SJCRH30 (cell line): ENCODE measurements at places on chromosomes 1 and 21. TPM values are rescaled to one million over a fixed set of nuclear protein-coding genes. Genes with fewer than 3 reads are reported as not detected.

DNA sequence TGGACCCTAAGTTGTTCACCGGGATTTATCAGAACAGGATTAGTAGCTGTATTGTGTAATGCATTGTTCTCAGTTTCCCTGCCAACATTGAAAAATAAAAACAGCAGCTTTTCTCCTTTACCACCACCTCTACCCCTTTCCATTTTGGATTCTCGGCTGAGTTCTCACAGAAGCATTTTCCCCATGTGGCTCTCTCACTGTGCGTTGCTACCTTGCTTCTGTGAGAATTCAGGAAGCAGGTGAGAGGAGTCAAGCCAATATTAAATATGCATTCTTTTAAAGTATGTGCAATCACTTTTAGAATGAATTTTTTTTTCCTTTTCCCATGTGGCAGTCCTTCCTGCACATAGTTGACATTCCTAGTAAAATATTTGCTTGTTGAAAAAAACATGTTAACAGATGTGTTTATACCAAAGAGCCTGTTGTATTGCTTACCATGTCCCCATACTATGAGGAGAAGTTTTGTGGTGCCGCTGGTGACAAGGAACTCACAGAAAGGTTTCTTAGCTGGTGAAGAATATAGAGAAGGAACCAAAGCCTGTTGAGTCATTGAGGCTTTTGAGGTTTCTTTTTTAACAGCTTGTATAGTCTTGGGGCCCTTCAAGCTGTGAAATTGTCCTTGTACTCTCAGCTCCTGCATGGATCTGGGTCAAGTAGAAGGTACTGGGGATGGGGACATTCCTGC is 3.9 kb upstream of the OLFML3 start:
- DNase-seq = no peak

Gene RHD
- not detected in 2 replicates for total RNA-seq

- no peak for DNase-seq
Observed at GRCh38 chr1:62450301-62450700, 13.5 kb downstream of the USP1 start.

DNA sequence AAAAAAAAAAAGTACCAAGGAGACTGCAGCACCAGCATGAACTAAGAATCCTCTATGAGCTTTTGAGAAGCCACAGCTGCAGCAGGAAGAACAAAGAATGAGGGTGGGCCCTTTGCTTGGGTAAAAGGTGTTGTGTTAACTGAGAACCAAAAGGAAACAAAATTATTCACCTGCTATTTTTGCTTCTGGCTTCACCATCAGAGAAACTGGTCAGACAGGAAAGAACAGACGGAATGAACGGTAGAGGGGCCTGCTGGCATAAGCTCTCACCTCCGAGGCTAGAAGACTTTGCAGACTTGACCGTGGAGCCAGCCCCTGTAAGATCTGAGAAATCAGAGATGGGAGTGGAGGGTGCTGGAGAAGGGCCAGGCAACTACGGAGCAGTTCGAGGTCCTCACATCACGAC is 27.6 kb downstream of the IL10RB start:
- DNase-seq = no peak

DNA sequence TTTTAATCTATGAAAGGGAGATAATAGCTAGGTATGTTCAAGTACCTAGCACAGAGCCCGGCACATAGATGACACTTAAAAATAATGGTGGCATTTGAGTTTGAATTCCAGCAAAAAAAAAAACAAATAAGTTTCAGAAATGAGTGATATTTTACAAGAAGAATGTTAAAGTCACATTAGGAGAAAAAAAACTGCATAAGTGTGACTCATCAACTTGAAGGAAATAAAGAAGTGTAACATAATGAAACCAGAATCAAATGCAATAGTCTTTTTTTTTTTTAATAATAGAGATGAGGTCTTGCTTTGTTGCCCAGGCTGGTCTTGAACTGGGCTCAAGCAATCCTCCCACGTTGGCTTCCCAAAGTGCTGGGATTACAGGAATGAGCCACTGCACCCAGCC is 17.1 kb downstream of the DNASE2B start:
- no peak for DNase-seq

GRCh38 chr1:195970209-195970608 is 638.0 kb downstream of the KCNT2 start:
- no peak for DNase-seq

DNA sequence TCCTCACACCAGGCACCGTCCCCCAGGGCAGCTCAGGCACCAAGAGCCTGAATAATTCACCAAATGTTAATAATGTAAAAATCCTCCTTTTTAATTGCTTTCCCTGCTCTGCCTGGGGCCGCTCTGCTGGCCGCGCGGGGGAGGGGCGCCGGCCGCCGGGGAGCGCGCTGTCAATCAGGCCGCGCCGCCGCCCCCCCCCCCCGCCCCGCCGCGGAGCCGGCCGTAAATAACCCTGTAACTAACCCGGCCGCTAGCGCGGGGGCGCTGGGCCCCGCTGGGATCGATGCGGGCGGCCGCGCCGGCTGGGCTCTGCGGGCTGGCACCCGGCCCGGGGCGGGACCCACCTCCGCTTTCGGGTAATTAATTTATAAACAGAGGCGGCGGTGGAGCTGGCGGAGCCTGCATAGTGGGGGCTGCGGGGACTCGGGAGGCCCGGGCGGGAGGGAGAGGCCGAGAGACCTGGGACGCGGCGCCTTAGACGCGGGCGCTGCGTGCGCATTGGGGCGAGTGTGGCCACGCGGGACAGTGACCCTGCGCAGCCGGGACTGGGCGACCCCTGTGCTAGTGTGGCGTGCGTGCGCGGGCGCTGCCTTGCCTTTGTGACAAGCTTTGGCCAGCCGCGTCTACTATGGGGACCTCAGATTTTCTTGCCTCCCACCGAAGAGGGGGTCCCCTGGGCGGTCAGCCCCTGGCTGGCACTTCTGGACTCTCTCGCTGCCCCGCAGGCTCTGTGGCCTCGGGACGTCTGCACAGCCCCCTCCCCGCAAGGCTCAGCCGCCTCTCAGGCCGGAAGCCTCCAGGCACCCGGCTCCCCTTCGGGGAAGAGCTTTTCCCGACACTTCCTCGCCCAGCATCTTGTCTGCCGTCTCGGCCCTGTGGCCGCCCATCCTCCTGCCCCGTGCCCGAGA is 16.6 kb downstream of the SAMD11 start:
- DNase-seq = peak; percentile 80

DNA sequence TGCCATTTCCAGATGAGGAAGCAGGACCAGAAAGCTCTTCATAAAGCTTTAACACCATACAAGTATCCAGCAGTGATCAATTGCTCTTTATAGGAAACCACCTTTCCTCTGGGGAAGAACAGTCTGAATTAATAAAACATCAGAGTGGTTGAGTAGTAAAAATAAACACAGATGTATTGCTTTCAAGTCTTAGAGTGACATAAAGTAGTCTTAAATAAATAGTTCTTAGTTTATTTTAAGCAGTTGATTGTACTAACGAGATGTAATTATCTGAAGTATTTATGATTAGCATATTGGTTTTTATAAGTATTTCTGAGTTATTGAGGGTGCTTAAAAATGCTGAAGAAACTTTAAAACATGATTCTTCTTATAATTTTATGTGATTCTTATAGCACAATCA is 67.0 kb downstream of the PRKAA2 start:
- DNase-seq = no peak

GRCh38 chr1:58572690-58573089 is 4.4 kb downstream of the TACSTD2 start:
- no peak for DNase-seq

DNA sequence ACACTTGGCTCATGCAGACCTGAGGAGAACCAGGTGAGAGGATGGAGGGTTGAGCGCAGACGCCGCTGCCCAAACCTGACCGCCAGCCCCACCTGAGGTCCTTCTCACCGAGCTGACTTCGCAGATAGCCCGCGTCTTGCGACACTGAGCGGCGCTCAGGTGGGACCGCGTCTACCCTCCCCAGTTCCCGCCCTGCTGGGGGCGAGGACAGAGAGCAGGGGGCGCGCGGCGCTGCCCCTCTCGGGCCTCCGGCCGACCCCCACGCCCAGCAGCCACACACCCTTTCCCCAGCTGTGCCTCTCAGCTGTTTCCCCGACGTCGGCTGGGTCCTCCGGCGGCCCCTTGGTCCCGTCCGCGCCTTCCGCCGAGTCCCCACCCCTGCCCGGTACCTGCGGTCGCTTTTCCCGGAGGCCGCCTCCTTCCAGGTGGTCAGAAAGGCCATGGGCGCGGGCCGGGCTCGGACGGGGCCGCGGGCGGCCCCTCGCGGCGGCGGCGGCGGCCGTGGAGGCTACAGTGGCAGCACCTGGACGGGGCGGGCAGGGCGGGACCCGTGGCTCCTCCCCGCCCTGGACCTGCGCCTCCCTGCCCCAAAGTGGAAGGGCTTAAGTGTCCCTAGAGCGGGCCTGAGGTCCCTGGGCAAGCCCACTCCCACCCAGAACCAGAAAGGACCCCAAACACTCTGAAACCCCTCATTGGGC is 14.4 kb upstream of the TTC39A start:
- DNase-seq = no peak

- no peak for DNase-seq
Observed at GRCh38 chr1:150511551-150511950, 3.6 kb downstream of the ECM1 start.

- DNase-seq = peak; percentile 89
Observed at GRCh38 chr1:40078512-40079333, 18.3 kb downstream of the PPT1 start.

Gene PDC
- total RNA-seq = not detected in 2 replicates

GRCh38 chr1:154328318-154329151 is 3.2 kb downstream of the ATP8B2 start:
- DNase-seq = no peak

DNA sequence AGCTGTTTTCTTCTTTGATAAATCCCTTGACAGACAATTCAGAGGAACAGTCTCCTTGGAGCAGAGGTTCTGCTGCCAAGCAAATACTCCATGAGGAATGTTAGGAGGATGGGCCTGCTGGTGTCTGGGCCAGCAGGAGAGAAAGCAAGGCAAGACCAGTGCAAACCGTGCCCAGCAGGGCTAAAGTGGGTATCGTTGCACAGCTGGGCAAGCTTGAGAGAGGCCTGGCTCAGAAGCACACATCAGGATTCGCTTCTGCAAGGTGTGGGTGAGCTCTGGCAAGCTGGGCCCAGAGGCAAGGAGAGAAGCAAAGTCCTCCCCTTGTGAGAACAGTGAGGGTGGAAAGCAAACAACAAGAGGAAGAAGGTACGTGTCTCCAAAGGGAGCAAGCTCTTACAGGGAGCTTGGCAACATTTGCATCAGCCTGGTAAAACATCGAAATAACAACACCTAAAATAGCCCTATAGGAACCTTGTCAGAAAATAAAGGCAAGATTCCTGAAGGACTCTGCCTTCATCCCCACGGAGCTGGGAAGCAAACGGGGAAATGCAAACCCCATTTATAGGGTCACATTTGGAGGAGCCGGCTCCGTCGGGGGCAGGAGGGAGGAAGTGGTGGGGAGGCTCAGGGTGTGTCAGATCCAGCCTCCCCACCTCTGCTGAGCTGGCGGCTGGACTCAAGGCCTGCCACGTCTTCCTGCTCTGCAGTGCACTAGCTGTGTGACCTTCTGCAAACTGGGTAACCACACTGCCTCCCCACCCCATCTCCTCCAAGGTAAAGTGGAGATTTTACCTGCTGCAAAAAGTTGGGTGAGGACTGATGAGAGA is 62.3 kb upstream of the HIVEP3 start:
- no peak for DNase-seq

GRCh38 chr1:205044741-205045140 is 1.7 kb downstream of the CNTN2 start:
- DNase-seq = peak; percentile 30

Gene CLCA2
- total RNA-seq = not detected in 2 replicates

Gene CLEC20A
- total RNA-seq = not detected in 2 replicates

Gene GJB5
- total RNA-seq = not detected in 2 replicates

- DNase-seq = peak; percentile 81
Observed at GRCh38 chr1:235417086-235417697, 50.0 kb downstream of the TBCE start.

- no peak for DNase-seq
Observed at GRCh38 chr21:14523234-14523633, 22.9 kb downstream of the SAMSN1 start.

Gene CELA2A
- 0.55 TPM in 1 of 2 replicates, not detected in the other for total RNA-seq

Gene EPHA2
- 55.0 and 57.3 TPM in 2 replicates for total RNA-seq

Gene LCE1C
- total RNA-seq = not detected in 2 replicates
